ENCODE measurements at places on chromosomes 5 and 9.

DNA sequence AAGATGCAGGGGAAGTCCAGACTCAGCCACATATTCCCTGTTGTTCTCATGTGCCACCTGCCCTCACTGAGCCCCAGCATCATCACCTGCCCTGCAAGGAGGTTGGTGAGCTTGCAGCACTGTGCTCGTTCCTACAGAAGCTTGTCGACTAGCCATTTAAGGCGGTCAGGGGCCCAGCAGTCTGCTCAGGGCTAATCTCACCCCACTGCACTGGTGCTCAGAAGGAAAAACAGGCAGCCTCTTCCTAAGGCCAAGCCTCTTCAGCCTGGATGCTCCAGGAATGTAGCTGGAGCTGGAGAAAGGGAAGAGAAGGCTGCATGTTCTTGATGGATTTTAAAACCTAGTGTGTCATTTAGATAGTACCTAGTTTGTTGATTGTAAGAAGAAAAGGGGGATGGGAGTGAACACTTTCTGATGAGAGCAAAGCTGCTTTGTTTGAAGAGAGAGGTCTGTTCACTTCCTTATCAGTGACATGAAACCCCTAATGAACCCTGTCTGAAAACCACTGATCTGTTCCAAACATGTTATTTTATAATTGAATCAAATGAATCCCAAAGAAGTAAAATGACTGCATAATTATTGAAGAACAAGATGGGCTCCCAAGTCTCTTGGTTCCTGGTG, 10.6 kb upstream of the ASPN start:
- DNase-seq: no peak

GRCh38 chr5:105638437-105638836, 2032.3 kb downstream of the EFNA5 start:
- no peak for DNase-seq

DNA sequence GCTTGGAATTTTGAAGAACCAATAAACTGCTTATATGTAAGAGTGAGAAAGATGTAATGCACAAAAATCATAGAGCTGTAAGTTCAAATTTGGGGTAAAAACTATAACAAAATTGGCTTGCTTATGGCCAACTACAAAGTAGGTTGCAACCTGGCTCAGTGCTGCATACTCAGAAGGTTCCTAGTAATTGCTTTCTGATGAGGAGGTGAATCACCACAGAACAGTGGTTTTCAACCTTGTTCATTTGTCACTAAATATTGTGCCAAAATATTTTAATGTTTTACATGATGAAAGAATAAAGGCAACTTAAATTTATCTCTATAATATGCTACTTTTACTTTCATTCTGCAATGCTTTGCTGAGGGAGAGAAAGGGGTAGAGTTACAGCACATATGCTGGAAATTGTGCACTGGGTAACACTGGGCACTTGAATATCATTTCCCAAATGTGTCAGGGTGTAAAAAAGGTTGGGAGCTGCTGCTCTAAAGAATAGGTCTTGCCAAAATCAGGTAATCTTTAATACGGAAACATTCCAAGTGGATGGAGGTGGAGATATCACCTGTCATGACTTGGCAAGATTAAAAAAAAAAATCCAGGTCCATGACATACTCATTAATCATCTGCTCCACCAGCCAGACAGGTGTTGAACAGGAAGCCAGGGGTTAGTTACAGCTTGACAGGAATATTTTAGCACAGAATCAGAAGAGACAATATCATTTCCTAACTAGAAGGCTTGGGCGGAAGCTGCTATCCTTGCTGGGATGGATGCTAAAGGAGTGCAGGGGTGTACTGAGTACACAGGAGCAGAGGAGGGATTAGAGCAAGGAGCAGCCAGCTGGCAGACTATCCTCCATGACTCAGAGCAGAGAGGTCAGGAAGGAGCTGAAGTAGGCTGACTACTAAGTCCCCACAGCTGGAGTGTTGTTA, 34.6 kb upstream of the CCL21 start:
- no peak for DNase-seq

- no peak for DNase-seq
These were observed 66.5 kb downstream of the MED10 start for GRCh38 chr5:6311568-6312501.

- DNase-seq: no peak
These were observed 275.1 kb downstream of the SLF1 start for GRCh38 chr5:94893412-94894135.

DNA sequence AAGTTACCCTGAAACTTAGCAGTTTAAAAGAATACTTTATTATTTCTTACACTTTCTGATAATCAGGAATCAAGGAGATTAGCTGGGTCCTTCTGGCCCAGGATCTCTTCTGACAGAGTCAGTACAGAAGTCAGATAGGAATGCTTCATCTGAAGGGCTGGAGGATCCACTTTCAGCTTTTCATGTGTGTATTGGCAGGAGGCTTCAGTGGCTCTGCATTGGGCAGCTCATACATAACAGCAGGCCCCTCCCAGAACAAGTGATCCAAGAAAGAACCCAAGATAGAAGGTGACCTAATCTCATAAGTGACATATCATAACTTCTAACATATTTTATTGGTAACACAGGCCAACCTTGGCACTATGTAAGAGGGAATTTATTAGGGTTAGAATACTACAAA, 258.4 kb downstream of the HCN1 start:
- no peak for DNase-seq

GRCh38 chr9:114119242-114120191, 20.4 kb upstream of the KIF12 start:
- no peak for DNase-seq

- no peak for DNase-seq
These were observed 136.5 kb upstream of the PTCH1 start for GRCh38 chr9:95653246-95653645.

GRCh38 chr5:4855880-4856279, 284.2 kb upstream of the ADAMTS16 start:
- DNase-seq: no peak

GRCh38 chr5:177428574-177429217, 2.2 kb downstream of the GRK6 start:
- no peak for DNase-seq

- no peak for DNase-seq
These were observed 50.4 kb downstream of the SPATA31C2 start for GRCh38 chr9:88087906-88088305.

DNA sequence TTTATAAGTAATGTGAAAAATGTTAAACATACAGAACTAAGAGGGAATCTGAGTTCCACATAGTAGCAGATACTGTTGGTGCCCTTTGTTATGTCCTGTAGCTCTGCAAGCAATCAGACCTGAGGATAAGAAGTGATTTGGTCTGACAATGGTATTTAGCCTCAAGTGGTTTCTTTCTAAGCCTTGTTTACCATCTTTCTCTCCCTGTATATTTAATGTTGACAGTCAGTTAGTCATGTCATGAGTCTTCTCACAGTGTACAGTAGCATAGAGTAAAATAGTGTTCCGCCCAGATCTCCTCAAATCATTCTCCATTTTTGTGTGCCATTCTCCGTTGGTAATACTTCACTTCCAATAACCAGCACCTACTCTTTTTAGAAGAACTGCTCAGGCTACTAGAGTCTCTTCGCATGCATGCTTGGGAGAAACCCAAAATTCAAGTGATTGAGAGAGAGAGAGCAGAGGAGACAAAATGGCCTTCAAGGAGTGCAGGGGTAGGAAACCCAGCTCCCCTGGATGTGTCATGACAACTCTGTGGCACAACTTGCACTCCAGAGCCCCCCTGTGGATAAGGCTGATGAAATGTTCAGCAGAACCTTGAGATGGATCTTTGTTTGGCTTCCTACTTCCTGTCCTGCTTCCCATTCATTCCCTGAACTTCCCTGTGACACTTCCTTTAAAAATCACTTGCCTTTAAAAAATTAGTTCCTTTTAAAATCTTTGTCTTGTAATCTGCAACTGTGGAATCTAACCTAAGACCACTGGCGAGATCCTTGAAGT, 129.2 kb upstream of the FST start:
- no peak for DNase-seq

GRCh38 chr9:93965830-93966577, 10.8 kb upstream of the BARX1 start:
- no peak for DNase-seq

DNA sequence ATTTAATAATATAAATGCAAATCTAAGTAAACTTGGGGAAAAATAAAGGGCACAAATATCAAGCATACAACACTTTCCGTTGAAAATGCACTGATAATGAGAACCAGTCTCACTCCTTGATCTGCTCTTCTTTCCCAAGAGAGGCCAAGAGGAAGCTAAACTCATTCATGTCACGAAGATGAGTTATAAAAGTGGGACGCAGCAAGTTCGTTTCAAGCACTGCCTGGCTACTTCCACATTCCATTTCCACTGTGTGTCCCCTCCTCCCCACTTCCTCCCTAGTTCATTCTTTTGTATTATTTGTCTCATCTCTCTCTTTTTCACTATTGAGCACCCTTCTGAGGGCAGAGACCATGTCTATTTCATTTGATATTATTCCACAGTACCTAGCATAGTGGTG, 158.1 kb downstream of the SLC24A2 start:
- no peak for DNase-seq

GRCh38 chr9:99103901-99104458, 933 bp upstream of the TGFBR1 start:
- no peak for DNase-seq

Measured in CD4-positive, alpha-beta T cell treated with Interferon gamma for 1 hour (primary cell).